ENCODE measurements at places on chromosomes 3 and 15.
A peak's percentile ranks its signal among the peaks of the same experiment; 100 is the strongest.

GRCh38 chr15:68310804-68311463 is 33.4 kb downstream of the FEM1B start:
- DNase-seq, result no peak

GRCh38 chr15:59339252-59339672 is 33.4 kb downstream of the MYO1E start:
- no peak for DNase-seq

DNA sequence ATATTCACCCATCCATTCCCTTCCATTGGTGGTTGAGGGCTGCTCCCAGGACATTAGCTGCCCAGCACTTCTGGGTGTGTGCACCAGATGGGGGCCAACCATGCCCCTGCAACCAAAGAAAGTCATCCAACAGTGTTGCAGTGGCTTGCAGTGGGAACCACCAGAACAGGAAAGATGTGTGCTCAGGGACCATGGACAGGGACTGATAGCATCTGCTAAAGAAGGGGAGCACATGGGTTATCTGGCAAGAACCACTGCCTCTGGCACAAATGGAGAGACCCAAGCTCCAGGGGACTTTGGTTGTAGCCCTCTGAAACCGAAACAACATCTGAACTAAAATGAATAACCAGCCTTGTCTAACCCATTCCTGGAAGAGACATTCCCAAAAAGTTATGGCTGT is 8.1 kb downstream of the DCLK3 start:
- DNase-seq, result no peak

DNA sequence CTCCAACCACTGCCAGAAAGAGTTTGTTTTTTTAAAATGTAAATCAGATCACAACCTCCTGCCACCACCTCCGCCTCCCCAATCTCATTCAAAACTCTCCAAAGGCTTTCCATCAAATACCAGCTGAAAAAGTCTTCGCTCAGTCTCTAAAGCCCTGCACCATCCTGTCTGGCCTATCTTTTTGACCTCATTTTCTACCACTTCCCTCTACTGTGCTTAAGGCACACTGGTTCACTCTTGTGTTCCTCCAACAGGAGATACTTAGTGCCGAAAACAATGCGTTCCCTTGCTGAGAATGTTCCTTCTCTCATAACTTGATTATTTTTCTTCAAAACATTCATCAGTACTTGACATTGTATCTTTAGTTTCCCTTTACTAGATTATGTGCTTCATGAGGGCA is 3.5 kb downstream of the BTBD1 start:
- no peak for DNase-seq

- DNase-seq, result no peak
Measured at GRCh38 chr3:128398586-128398985, 68.1 kb downstream of the DNAJB8 start.

- DNase-seq, result no peak
Measured at GRCh38 chr3:71879089-71879488, 94.1 kb upstream of the PROK2 start.

GRCh38 chr3:7874116-7874515 is 627.5 kb upstream of the LMCD1 start:
- no peak for DNase-seq

DNA sequence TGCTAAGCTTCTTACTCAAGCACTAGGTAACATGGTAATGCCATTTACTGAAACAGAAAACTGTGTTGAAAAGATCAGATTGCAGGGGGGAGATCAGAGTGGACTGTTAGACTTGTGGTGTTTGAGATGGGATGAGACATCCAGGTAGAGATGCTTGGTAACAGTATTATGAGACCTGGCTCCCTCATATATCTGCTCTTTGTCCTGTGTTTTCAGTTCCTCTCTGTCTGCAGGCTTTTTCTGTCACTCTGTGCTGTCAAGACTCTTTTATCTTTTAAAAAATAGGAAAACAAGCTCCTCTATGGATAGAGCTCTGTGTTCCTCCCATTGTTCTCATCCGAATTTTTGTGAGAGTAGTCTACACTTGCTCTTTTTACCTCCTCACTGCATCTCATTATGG is 48.1 kb downstream of the CALML4 start:
- DNase-seq, result no peak

GRCh38 chr3:128745742-128746141 is 19.8 kb downstream of the RAB7A start:
- DNase-seq, result no peak

GRCh38 chr3:42663581-42664437 is 10.3 kb downstream of the ZBTB47 start:
- no peak for DNase-seq

DNA sequence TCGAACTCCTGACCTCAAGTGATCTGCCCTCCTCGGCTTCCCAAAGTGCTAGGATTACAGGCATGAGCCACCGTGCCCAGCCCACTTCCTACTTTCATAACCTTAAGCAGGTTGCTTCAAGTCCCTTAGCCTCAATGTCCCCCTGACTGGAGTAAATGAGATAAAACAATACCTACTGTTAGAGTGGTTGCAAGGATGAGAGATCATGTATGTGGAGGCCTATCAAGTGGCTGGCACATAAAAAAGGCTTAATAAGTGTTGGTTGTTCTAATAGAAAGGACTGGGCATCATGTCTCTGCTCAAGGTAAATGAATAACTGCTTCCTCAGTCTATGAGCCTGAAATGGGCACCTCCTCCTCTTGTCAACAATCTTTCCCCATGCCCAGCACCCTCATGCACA is 25.9 kb upstream of the UBE2E1 start:
- no peak for DNase-seq

DNA sequence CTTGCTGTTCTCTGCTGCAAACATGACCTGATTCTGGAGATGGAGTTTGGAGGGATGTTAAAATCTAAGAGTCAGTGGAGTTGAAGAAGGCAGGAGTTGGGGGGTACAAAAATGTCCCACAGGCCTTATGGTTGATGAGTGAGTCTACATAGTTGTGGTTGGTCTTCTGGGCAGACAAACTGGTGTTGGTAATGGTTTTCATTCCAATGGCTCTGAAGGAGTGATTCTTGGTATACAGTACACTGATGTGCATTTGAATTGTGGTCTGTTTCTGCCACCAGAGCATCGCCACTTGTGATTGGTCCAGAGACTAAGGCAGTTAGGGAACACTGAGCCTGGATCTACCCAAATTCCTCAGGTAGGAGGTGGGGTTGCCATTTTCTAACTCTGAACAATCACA is 514.1 kb upstream of the CFAP20DC start:
- DNase-seq, result no peak

- no peak for DNase-seq
Measured at GRCh38 chr15:27638958-27639357, 460.2 kb downstream of the OCA2 start.

DNA sequence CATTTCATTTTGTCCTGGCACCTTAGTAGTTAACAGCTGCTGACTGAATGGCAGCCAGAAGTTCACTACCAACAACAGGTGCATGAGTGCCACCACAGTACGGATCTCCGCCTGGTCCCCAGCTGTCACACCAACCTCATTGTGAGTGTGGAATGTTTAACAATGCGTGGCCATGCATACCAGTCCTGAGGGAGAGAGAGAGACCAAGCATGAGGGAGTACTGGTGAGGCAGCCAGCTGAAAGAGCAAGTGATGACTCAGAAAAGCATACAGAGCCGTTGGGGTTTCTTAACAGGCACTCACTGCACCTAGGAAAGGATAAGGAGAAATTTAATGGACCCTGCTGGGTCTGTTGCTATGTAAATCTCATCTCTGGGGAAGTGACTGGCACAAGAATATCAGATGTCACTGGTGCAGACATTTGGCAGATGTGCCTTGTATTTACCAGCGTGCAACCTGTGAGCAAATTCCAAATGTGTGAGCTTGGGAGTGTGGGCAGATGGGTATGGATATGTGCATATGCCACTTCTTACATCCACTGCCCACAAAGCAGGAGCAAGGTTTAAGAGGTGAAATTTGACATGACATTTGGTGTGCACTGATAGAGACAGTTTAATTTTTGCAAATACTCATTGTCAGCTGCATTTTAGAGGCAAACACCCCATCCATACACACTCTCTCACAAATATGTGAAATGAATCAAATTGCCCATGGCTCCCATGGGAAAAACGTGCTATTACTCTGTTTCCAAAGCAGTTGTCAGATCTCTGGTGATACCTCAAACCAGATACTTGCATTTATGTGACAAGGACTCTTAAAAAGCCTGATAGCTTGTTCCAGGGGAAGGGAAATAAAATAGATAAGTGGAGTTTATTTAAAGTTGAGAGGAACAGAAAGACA is 245.2 kb upstream of the ARPP21 start:
- no peak for DNase-seq

DNA sequence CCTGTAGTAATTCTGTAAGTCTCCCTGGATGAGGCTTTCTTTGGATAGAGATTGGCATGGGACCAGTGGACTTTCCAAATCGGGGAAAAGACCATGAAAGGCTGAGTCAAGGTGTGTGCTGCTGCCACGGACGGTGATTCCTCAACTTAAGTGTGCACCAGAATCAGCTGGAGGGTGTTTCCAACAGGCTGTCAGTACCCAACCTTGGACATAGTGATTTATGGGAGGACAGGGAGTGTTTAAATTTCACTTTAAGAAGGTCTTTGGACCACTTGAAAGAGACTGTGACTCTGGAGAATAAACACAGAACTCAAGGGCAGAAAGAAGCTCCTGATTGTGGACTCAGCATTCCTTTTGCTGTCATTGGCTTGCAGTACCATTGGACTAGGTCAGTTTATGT is 20.4 kb upstream of the CHST2 start:
- no peak for DNase-seq

DNA sequence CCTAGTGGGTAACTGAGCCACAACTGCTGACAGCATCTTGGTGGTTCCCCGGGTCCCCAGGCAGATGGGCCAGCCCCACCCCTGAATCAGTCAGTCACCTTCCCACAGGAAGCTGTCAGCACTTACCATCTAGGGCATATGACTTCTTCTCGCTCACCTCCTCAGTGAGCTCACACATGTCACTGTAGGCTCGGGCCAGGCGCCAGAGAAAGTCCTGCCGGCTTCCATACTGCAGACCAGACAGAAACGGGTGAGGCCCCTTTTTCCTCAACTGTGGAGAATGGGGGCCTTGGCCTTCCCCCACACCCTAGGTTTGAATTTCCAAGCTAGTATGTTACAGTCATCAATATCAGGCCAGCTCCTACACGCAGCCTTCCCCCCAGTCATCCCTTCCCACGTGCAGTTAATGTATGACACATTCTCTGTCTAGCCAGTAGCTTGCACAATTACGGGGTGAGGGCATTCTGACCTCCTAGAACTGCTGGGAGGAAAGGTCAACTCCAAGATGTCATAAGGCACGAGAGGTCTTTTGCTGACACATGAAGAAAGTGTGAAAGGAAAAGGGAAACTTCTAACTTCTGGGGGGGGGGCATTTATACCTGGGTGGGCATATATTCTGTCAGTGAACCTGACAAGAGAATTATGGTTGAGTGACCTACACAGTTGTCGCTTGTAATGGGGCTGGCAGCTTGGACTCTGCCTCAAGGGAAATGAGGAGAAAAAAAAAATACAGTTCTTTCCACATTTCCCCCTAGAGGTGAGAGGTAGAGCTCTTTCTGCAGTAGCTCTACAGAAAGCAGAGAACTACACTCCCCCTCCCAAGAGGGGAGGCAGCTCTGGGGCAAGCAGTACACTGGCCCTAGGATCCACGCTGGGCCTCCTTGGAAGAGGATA is 10.9 kb downstream of the RMDN3 start:
- DNase-seq, result no peak

DNA sequence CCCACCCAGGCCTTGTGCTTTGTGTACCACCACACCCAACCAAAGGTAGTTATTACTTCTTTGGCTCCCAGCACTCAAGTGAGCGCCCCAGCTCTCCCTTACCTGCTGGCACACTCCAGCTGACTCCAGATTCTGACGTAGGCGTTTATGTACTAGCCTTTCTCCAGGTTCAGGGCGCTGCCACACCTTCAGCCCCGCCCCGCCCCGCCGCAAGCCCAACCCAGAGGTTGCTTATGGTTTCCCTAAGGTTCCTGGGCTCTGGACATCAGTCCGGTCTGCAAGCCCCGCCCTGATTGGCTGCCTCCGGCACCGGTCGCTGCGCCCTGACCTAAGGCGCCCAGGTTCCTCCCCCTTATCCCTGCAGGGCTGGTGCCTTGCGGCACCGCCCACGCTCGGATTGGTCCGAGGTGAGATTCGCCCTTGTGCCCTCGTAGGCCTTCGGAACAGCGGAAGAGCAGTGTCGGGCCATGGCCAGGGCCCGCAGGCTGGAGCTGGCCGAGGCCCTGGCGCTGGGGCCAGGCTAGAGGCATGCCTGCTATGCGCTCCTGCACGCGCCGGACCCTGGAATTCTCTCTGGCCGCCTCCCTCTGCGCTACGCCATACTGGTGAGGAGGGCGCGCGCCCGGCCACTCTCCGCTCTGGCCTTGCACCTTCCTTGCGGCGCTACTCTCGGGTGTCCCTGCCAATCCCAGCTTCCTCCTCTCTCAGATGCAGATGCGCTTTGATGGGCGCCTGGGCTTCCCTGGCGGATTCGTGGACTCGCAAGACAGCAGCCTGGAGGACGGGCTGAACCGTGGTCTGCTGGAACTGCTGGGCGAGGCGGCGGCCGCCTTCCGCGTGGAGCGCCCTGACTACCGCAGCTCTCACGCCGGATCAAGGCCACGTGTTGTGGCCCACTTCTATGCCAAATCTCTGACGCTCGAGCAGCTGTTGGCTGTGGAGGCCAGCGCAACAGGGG is 19.8 kb upstream of the NUDT16 start:
- DNase-seq, result peak; percentile 29

- no peak for DNase-seq
Measured at GRCh38 chr3:39343076-39343717, 13.7 kb downstream of the CCR8 start.

DNA sequence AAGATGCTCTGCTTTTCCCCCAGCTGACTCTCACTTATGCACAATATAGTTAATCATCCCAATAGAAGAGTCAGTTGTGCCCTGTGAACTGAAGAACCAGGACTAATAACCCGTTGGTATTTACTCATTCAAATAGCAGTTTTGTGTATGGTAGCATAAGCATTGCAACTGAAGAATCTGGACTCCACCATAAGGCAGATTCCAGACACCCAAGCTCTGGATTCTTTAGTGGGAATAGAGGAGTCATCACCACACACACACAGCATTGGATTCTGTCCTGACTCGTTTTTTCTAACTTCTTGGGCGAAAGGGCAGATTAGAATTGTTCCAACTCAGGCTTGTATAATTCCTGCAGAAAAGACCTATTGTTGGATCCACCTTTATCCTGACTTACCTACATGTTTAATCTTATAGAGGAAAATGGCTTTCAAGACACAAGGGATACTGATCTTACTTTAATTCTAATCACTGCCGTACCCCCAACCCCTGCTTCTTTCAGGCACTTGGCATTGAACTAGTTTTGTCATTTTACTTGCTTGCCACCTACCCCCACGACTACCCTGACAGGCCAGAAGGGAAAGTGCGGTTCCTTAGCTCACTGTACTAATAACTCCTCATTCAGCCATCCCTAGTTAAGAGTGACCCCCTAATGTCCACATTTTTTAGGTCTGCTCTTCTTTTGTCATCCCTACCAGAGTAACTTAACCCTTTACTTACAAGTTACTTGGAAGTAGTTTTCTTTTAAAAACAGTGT is 42.3 kb downstream of the NKIRAS1 start:
- no peak for DNase-seq
